ENCODE measurements at places on chromosomes 5 and 9.

DNA sequence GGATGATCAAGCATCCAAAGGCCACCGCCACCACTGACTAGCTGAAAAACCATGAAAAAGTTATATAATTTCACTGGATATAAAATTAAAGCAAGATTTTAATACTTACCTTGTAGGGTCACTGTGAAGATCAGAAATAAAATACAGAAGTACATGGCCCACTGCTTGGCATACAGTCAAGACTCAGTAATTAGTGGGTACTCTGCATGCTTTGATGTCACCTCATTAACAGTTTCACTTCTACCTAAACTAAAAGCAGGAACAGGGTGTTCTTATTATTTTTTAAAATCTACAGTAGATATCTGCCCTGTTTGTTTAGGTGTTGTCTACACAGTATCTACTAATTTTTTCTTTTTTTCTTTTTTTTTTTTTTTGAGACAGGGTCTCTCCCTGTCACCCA is 66.4 kb downstream of the NFIB start:
- H3K4me3 ChIP-seq, result no peak overlapping the region
- no peak overlapping the region for H3K27ac ChIP-seq
- H3K27me3 ChIP-seq, result no peaks in the 10 kb centered on the region
- H3K4me1 ChIP-seq, result peaks cover 57% of the 10 kb centered on the region
- no peak for DNase-seq

DNA sequence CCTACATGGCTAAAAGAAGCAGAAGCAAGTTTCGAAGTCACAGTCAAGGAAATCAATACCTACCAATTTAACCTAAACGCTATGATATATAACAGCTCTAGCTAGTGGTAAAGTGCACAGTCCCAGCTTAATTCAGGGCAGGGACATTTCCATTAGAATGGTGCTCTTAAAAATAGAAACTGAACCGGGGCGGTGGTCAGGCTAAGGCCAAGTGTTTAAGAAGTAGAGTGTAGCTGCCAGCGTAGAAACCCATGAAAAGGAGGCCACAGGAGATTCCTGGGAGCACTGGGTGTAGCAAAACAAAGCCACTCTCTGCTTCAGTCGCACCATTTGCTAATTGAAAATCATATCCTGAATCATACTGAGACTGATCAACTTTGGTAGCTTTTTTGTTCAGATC is 28.8 kb downstream of the PPIC start:
- no peaks in the 10 kb centered on the region for H3K36me3 ChIP-seq
- no peak overlapping the region for H3K27ac ChIP-seq
- no peaks in the 10 kb centered on the region for H3K27me3 ChIP-seq
- H3K4me3 ChIP-seq, result no peak overlapping the region

- H3K27ac ChIP-seq, result no peak overlapping the region
- H3K36me3 ChIP-seq, result no peaks in the 10 kb centered on the region
- H3K27me3 ChIP-seq, result no peaks in the 10 kb centered on the region
- H3K4me1 ChIP-seq, result no peaks in the 10 kb centered on the region
- DNase-seq, result no peak
These were observed 81.4 kb upstream of the ANKRD55 start for GRCh38 chr5:56314529-56314928.

DNA sequence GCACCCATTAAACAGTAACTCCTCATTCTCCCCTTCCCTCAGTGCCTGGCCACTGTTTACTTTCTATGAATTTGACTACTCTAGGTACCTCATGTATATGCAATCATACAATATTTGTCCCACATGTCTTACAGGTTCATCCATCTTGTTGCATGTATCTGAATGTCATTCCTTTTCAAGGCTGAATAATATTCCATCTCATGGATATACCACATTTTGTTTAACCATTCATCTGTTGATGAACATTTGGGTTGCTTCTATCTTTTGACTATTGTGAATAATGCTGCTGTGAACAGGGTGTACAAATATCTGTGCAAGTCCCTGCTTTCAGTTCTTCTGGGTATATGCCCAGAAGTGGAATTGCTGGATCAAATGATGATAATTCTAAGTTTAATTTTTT is 40.9 kb downstream of the INIP start:
- H3K4me3 ChIP-seq, result no peak overlapping the region
- no peaks in the 10 kb centered on the region for H3K36me3 ChIP-seq
- no peak overlapping the region for H3K27ac ChIP-seq
- no peak for DNase-seq
- H3K4me1 ChIP-seq, result no peaks in the 10 kb centered on the region

DNA sequence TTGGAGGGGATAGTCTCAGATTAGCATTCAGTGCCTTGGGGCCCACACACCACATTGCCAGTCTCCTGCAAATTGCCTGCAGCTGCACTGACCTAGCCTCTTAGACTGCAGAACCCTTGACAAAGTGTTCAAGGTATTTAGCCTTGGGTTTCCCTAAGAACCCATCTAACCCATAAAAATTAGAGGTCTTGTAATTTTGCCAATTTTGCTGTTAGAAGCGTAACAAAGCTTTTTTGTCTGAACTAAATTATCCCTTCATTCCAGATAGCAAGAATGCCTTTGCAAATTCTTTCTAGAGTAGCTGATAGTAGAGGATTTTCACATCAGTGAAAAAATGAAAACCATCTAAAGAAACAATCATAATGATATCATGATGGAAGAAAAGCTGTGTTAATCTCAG is 74.0 kb upstream of the CCNG1 start:
- H3K27me3 ChIP-seq, result no peaks in the 10 kb centered on the region
- H3K4me1 ChIP-seq, result no peaks in the 10 kb centered on the region
- no peak overlapping the region for H3K27ac ChIP-seq
- H3K4me3 ChIP-seq, result no peak overlapping the region
- DNase-seq, result no peak
- no peaks in the 10 kb centered on the region for H3K36me3 ChIP-seq

GRCh38 chr9:85640425-85640824 is 101.3 kb downstream of the AGTPBP1 start:
- no peaks in the 10 kb centered on the region for H3K36me3 ChIP-seq
- H3K27ac ChIP-seq, result no peak overlapping the region
- H3K4me1 ChIP-seq, result no peaks in the 10 kb centered on the region
- no peaks in the 10 kb centered on the region for H3K27me3 ChIP-seq

GRCh38 chr9:13279284-13280141 is at the start of gene MPDZ:
TSS of gene MPDZ (minus strand) at chr9:13279692. CDS start at chr9:13250315, 29,377 bp downstream.
- H3K27ac ChIP-seq, result peak within 1 kb of the TSS; percentile 90
- H3K4me1 ChIP-seq, result peaks cover 16% of the 10 kb centered on the region
- H3K4me3 ChIP-seq, result peak within 1 kb of the TSS; percentile 85
- DNase-seq, result peak; percentile 36

GRCh38 chr5:172770374-172770674 is 671 bp downstream of the DUSP1 start:
- H3K27me3 ChIP-seq, result no peaks in the 10 kb centered on the region
- DNase-seq, result no peak
- peak overlapping the region; percentile 66 for H3K4me3 ChIP-seq
- H3K27ac ChIP-seq, result peak overlapping the region; percentile 99
- peaks cover 44% of the 10 kb centered on the region for H3K4me1 ChIP-seq

GRCh38 chr5:147985608-147986007 is 78.2 kb upstream of the SPINK5 start:
- H3K27ac ChIP-seq, result no peak overlapping the region
- no peaks in the 10 kb centered on the region for H3K27me3 ChIP-seq
- H3K4me1 ChIP-seq, result no peaks in the 10 kb centered on the region
- H3K4me3 ChIP-seq, result no peak overlapping the region

DNA sequence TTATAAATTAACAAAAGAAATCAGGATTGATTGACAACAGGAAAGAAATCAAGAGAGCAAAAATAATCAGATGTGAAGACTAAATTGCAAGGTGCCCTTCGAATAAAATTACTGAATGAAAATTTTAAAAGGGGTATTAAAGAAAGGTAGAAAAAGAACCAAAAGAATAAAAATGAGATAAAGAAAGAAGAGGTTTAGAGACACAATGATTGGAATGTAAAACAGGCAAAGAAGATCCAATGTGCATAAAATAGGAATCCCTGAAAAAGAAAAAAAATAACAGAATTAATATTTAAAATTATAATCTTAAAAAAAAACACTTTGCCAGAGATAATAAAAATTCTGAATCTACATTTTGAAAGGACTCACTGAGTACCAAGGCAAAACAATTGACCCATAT is 73.0 kb downstream of the AP3B1 start:
- H3K27ac ChIP-seq, result no peak overlapping the region
- no peak overlapping the region for H3K4me3 ChIP-seq
- H3K4me1 ChIP-seq, result no peaks in the 10 kb centered on the region
- H3K27me3 ChIP-seq, result no peaks in the 10 kb centered on the region
- DNase-seq, result no peak

DNA sequence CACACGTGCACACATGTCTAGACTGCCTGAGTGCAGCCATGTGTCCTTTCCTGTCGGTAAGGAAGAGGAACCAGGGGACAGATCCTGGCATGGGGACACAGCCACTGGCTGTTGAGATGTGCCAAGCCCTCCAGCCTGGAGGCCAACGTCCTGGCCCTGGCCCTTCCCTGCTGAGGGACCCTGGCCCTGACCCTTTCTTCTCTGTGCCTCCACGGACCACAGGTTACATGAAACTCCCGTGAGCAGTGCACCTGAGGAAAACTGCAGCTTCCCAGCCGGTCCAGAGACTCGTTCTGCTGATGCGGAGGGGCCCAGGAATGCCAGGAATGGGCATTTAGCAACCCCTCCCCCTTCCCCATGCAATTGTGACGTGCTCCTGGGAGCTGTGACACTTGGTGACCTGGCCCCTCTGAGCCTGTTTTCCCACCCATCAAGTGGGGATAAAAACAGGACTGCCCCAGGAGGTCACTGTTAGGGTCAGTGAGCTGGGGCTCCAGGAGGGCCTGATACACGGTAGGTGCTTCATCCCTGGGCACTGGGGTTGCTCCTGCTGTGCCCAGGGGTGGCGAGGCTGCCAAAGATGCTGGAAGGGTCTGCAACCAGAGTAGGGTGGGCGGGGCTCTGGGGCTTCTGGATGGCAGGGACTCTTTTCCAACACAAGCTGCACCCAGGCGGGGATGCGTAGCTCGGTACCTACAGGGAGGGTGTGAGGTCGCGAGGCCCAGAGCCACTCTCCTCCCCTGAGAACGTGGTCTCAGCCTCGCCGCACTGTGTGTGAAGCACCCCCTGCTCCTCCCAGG is 151.5 kb downstream of the C9orf50 start:
- no peaks in the 10 kb centered on the region for H3K36me3 ChIP-seq
- no peaks in the 10 kb centered on the region for H3K27me3 ChIP-seq
- no peaks in the 10 kb centered on the region for H3K4me1 ChIP-seq
- DNase-seq, result no peak
- no peak overlapping the region for H3K4me3 ChIP-seq

GRCh38 chr9:128723352-128723865 is 518 bp downstream of the ZDHHC12 start:
- H3K36me3 ChIP-seq, result no peaks in the 10 kb centered on the region
- DNase-seq, result no peak
- H3K27ac ChIP-seq, result peak overlapping the region; percentile 79
- H3K27me3 ChIP-seq, result no peaks in the 10 kb centered on the region
- peaks cover 8% of the 10 kb centered on the region for H3K4me1 ChIP-seq

- no peak overlapping the region for H3K27ac ChIP-seq
- DNase-seq, result no peak
- no peaks in the 10 kb centered on the region for H3K4me1 ChIP-seq
- no peak overlapping the region for H3K4me3 ChIP-seq
These were observed 196.7 kb upstream of the HAPLN1 start for GRCh38 chr5:83917261-83917908.

GRCh38 chr5:43304525-43304924 is 8.7 kb downstream of the HMGCS1 start:
- no peaks in the 10 kb centered on the region for H3K36me3 ChIP-seq
- H3K27me3 ChIP-seq, result no peaks in the 10 kb centered on the region
- H3K4me3 ChIP-seq, result no peak overlapping the region

DNA sequence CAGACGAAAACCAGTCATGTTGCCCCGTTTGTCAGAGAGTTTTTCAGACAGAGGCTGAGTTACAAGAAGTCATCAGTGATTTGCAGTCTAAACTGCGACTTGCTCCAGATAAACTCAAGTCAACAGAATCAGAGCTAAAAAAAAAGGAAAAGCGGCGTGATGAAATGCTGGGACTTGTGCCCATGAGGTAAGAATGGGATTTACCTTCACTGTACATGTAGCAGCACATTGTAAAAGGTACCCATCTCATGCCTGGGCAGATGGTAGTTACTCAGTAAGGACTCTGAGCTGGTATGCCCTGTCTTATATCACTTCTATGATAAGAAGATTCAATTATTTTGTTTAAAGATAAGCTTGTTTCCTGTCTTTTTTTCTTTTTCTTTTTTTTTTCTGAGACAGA is 38.8 kb downstream of the RAD50 start:
- DNase-seq, result no peak
- no peak overlapping the region for H3K4me3 ChIP-seq
- H3K27ac ChIP-seq, result no peak overlapping the region
- H3K4me1 ChIP-seq, result no peaks in the 10 kb centered on the region
- H3K27me3 ChIP-seq, result no peaks in the 10 kb centered on the region

- no peaks in the 10 kb centered on the region for H3K27me3 ChIP-seq
- no peak for DNase-seq
- H3K36me3 ChIP-seq, result no peaks in the 10 kb centered on the region
- no peak overlapping the region for H3K27ac ChIP-seq
These were observed 370.4 kb downstream of the IRX2 start for GRCh38 chr5:2381070-2381469.

- H3K4me3 ChIP-seq, result no peak overlapping the region
- H3K27me3 ChIP-seq, result no peaks in the 10 kb centered on the region
- no peaks in the 10 kb centered on the region for H3K36me3 ChIP-seq
- H3K27ac ChIP-seq, result no peak overlapping the region
- H3K4me1 ChIP-seq, result no peaks in the 10 kb centered on the region
- DNase-seq, result no peak
These were observed 68.9 kb downstream of the UBE2QL1 start for GRCh38 chr5:6517510-6517909.

GRCh38 chr9:37436540-37436939 is 14.0 kb downstream of the GRHPR start:
- H3K36me3 ChIP-seq, result no peaks in the 10 kb centered on the region
- DNase-seq, result no peak
- H3K27ac ChIP-seq, result peak overlapping the region; percentile 71
- peaks cover 51% of the 10 kb centered on the region for H3K4me1 ChIP-seq

DNA sequence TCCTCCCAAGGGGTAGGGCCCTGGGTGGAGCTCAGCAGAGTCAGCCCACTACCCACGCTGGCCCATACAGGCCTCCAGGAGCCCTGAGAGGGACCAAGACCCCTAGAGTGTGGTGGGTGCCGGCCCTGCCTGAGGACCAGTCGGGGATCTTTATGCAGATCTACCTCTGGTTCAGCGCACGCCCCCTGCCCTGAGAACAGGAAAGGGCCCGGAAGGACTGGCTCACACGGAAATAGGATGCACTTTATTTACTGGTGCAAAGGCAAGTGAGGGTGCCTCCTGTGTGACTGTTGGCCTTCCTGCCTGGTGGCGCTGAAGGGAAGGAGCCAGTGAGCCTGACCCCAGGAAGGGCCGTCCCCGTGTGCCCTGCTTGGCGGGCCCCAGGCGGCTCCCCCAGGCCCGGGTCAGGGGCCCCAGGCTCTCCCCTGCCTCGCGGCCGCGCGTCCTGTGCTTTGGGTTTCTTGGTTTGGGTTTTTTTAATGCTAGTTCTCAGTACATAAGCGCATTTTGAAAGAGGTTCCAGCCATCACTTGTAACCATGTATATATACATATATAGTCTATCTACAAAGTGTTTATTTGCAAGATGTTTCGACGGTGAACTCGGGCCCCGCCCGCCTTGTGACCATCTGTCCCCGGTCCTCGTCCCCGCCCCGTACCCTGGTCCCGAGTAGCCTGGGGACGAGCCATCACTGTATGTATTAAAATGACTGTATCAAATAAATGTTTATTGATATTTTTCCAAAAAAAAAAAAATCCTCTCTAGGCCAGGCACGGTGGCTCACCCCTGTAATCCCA is 76.4 kb upstream of the ROR2 start:
- no peaks in the 10 kb centered on the region for H3K36me3 ChIP-seq
- H3K27me3 ChIP-seq, result no peaks in the 10 kb centered on the region
- H3K4me3 ChIP-seq, result no peak overlapping the region
- no peak for DNase-seq
- H3K4me1 ChIP-seq, result no peaks in the 10 kb centered on the region
